ENCODE measurements at places on chromosomes 4 and X. TPM values are rescaled to one million over a fixed set of nuclear protein-coding genes. Genes with fewer than 3 reads are reported as not detected.

Gene NPY2R
- total RNA-seq, result 0.02 TPM

Gene CDKL2
- 0.53 TPM for total RNA-seq

Gene ADGRG4
- total RNA-seq, result not detected

Gene MGAT4D
- not detected for total RNA-seq

Gene TEX13C
- not detected for total RNA-seq

Gene PCDH19
- total RNA-seq, result 0.02 TPM

Gene YY2
- total RNA-seq, result 2.7 TPM

Gene AWAT2
- not detected for total RNA-seq

Gene METAP1
- total RNA-seq, result 62.0 TPM

Gene EMCN
- total RNA-seq, result not detected
